ENCODE measurements at places on chromosomes 7 and 10.

DNA sequence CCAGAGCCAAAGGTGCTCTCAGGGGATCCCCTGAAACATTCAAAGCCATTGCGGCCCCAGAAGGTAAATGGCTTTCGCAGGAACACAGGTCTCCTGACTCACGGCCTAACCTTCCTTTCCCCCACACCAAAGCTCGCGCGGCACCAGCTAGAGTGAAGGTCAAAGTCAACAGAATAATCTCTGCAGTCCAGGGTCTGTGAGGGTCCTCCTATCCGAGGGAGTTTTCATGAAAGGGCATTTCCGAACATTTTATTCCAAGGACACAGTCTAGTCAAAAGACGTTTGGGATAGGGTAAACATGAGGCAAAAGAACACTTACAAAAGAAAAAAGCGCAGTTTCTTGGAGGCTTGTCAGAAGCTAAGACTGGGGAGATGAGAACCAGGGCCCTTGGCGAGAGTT lies 559 bp upstream of the STEAP2 start:
- no peak for DNase-seq

- no peak for DNase-seq
Measured at GRCh38 chr10:90424730-90425129, 433.1 kb downstream of the HTR7 start.

DNA sequence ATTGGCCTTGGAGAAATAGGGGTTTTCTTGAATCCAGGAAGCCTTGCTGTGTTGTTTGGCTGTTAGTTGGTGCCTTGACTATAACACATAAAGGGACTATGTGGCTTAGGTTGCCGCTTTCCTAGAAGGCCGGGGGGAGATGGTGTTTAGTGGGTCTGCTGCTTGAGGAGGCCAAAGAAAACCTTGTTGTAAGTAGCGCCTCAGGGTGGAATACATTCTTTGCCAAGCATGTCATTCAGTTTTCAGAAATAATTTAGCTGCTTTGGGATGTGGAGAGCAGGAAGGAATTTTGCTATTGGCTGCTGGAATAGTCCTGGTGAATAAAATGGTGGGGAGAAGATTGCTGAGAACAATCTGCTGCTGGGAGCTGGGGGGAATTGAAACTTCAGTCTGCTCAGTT lies 132.9 kb upstream of the WNT16 start:
- DNase-seq = no peak

- no peak for DNase-seq
Measured at GRCh38 chr10:33353334-33353733, 18.9 kb upstream of the NRP1 start.

DNA sequence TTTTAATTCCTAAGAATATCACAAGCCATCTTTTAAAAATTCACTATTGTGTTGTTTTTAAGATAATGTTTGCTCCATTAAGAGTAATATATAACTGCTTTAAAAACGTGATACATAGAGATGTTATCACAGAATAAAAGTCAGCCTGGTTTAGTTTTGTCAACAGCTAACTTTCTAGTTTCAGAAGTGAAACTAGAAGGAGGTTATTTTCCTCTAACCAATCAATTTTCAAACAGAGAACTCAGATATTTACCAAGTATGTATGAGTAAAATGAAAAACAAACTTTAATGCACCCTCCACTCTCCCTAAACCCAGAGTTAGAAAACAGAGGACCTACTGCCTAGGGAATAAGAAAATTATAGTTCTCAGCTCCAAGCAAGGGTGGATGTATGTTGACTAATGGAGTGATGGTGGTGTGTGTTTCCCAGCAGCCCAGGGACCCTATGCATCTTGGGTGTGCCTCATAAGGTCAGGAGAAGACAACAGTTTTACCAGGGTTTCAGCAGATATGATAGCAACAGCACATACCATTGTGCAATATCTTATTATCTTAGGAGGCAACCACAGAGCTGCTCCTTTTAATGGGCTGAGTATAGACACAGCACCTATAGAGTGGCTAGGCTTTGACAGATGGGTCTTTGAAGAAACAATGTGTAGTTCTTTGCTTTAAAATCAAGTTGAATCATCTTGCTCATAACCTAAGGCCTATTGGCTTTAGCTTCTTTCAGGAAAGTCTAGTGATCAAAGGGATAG lies 58.4 kb downstream of the PTPRZ1 start:
- DNase-seq = no peak

- no peak for DNase-seq
Measured at GRCh38 chr10:26970667-26971066, 109.9 kb upstream of the ABI1 start.

Measured in inflammatory macrophage treated with lipopolysaccharide for 1 hour (primary cell).